Naive thymus-derived CD8-positive, alpha-beta T cell (primary cell): ENCODE measurements at places on chromosomes 6 and 20.

DNA sequence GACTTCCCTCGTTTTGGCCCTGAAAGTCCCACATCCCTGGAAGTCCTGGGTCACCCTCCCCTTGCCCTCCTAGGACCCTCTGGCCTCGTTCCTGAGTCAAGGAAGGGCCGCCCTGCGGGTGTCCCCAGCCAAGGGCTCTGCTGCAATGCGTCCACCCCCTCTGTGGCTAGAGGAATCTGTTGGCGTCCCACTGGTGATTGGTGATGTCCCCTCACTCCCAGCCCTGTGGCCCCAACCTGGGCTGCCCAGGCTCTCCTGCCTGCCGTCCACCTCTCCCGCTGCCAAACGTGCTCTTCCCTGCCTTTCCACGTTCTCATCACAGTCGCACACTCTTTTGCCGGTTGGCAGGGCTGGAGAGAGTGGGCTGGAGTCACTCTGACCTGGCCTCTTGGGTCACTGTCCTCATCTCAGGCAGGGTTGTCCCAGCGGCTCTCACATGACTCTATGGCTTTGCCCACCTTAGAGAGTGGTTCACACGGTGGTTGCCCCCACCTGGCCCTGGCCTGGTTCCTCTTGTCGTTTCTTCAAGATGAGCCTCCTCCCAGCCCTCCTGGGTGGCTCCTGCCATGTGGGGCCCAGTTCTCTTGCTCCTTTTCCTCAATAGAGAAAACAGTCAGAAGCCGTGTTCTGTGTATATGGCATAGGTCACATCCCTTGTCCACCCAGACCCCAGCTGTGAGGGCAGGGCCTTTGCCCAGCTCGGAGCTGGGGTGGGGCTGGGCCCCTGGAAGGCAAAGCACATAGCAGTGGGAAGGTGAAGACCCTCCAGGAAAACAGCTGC is 100.9 kb downstream of the TMEM242 start:
- no peak for DNase-seq

- DNase-seq = no peak
Observed at GRCh38 chr20:10807013-10807412, 133.2 kb upstream of the JAG1 start.

DNA sequence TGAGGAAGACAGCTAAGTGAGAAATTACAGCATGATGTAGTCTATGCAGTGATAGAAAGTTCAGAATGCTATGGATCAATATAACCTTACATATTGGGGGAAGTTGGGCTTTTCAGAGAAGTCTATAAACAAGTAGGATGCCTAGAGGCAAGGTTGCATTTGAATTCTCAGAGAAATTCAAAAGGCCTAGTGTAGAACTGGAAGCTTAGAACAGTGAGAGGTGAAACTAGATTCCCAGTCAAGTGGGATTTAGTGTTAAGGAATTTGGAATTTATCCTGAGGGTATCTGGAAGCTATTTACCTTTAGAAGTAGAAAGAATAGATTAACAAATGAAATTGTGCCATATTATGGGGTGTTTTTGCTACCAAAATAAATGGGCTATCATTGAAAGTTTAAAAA is 4.3 kb downstream of the CENPW start:
- no peak for DNase-seq

- no peak for DNase-seq
Observed at GRCh38 chr6:170358496-170358895, 51.9 kb downstream of the FAM120B start.

DNA sequence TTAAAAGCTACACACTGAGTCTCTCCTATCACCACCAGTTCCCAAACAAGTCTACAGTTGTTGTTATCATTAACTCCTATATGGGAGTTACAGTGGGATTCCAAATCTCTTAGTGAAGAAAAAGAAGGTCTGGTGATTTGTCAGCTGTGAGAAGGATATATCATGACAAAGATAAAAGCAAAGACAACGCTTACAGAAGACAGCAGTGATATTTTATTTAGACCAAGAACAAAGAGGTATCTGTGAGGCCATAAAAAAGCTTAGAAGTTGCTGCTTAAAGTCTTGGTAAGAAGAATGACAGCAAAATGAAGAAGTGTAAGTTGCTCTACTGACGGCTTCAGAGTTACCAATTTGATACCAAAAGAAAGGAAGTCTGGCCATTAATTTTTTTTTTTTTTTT is 47.2 kb downstream of the CHD6 start:
- no peak for DNase-seq
